ENCODE measurements at places on chromosomes 3 and 15.

- no peak for DNase-seq
Observed at GRCh38 chr3:127637546-127637945, 8.6 kb downstream of the PODXL2 start.

GRCh38 chr3:98877132-98877531 is 24.4 kb downstream of the DCBLD2 start:
- DNase-seq, result no peak

DNA sequence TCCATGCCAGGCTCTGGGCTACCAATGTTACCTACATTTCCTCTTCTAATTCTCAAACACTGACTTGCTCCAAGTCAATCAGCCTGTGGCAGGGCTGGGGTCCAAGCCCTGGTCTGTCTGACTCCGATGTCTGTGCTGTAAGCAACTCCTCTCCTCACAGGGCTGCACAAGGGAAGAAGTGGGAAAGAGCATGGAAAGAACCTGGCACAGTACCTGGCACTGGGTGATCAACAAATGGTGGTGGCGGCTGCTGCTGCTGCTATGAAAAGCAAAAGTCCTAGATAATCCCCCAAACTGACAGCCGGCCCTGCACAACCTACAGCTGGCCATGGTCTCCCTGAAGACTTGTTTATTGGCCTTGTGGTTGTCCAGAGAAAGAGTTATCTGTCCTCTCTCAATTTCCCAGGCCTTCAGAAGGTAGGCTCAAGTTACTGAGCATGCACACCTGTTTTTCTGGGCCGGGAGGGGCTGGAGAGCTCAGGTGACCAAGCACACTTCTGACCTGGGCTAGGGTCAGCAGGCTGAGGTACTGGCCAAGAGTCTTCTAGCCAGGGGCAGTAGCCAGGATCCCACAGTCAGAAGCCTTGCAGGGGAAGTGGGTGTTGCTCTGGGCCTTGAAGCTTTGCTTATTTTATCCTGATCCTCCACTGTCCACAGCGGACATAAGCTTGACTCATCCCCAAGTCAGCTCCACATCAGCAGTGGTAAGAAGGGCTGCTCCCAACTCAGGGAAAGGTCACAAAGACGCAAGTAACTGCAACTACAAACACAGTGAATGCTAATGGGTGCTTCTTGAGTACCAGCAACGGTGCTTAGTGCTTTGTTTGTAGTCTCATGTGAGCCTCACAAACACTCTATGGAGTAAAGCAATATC is 35.3 kb upstream of the KY start:
- DNase-seq, result peak; percentile 31

GRCh38 chr3:156664831-156665178 is 9.6 kb upstream of the TIPARP start:
- no peak for DNase-seq

DNA sequence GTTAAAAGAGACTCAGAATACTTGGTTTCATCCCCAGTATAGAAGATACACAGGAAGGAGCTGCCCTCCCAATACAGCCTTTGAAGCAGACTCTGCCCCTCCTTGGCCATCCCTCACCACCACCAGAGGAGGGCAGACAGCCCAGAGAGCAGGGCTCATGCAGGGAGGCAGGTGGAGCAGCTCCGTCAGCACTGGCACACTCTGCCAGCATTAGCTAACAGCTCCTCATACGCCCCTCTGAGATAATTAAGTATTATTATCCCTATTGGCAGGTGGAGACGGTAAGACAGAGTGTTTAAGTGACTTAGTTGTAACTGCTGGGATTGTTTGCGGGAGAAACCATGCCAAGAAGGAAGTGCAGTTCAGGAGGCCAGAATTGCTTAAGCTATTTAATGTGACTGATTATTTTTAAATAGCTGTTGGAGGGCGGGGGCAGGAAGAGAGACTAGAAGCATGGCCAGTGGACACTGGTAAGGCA is 434.0 kb downstream of the EPHB1 start:
- DNase-seq, result no peak

GRCh38 chr3:79672731-79673130 is 95.1 kb downstream of the ROBO1 start:
- DNase-seq, result no peak

DNA sequence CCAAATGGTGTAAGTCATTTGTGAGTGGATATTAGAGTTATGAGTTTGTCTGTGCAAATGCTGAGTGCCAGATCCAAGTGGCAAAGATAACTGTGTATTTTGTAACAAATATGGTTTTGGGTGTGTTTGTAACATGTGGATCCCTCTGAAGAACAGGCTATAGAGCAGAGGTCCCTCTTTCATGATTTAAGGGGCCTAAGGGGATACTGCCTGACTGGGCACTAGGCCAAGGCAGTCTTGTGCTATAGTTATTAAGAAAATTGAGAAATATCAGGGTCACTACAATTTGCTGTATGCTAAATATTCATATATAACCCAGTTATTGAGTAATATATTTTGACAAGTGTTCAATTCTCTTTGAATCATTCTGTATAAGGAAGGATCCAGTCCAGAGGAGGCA is 555.6 kb upstream of the RGMA start:
- no peak for DNase-seq

DNA sequence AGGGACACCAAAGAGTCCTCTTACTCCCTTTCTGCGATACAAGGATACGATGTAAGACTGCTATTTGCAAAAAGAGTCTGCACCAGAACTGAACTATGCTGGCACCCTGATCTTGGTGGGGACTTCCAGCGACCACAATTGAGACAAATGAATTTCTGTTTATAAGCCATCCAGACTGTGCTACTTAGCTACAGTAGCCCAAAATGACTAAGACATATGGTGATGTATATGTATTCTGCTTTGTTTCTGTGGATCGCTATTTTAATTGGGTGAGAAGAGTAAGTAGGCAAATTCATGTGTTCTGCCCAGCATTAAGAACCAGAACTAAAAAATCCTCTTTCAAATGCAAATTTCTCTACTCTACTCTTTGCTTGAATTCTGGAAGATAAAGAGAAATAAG is 720.9 kb downstream of the DIPK2A start:
- no peak for DNase-seq

DNA sequence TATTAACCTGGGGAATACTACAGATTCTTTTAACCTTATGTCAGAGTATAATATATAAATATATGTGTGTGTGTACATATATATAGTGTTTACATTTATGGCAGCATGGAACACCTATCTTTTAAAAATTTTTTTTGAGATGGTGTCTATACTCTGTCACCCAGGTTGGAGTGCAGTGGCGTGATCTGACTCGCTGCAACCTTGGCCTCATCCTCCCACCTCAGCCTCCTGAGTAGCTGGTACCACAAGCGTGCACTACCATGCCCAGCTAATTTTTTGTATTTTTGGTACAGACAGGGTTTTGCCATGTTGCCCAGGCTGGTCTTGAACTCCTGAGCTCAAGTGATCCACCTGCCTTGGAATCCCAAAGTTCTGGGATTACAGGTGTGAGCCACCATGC is 18.5 kb upstream of the ERICH6 start:
- DNase-seq, result no peak

DNA sequence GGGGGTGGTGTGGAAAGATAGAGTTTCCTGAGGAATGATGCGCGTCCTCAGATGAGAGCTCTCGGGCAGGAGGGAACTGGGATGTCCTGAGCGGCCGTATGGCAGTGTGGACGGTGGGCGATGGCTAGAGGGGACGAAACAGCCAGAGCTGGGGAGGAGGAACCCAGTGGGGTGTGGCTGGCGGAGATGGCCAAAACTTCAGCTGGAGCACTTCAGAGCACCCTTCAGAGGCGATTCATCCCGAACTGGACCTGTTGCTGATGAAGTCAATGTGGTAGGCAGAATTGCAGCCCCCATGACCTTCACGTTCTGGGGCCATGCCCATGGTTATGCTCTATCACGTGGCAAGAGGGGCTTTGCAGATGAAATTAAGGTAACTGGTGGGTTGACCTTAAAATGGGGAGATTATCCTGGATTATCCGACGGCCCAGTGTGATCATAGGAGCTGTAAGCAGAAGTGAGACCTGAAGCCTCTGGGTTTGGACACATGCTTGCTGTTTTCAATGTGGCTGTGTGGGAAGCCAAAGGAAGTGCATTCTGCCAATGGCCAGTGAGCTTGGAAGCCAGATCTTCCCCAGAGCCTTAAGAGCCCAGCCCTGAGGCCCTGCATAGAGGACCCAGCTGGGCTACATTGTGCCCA is 52.3 kb downstream of the ATP1B3 start:
- no peak for DNase-seq

GRCh38 chr3:97914388-97914787 is 57.8 kb downstream of the RIOX2 start:
- no peak for DNase-seq

DNA sequence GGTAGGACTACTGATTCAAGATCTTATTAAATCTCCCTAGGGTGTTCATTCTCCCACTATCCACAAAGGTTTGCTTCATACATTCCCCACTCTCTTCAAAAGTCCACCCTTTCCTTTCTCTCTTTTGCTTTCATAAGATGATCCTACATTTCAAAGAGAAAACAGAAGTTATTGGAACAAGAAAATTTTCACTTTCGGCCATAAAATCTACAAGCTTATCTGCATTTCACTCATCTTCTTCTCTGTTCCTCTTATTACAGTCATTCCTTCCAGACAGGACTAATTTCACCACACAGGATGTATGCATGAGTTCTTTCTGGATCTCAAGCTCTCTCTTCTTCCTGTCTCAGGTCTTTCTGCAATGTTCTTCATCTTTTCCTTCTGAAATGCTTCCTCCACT is 238.7 kb downstream of the ISL2 start:
- no peak for DNase-seq

DNA sequence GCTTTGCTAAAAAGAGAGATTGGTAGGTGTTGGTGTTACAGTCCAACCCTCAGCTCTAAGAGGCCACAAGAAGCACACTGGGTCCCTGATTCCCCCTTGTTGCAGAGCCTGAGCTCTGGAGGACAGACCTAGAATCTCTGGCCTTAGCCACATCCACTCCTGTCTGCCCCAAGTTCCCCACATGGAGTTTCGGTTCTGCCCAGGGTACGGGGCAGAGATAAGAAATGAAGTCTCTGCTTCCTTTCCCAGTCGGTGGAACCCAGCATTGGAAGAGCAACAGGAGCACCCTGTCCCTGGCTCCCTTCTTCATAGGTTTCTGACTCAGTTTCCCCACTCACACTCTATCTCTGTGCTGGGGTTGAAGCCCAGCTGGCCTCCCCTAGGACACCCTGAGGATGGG is 13.2 kb downstream of the PRR23E start:
- no peak for DNase-seq

DNA sequence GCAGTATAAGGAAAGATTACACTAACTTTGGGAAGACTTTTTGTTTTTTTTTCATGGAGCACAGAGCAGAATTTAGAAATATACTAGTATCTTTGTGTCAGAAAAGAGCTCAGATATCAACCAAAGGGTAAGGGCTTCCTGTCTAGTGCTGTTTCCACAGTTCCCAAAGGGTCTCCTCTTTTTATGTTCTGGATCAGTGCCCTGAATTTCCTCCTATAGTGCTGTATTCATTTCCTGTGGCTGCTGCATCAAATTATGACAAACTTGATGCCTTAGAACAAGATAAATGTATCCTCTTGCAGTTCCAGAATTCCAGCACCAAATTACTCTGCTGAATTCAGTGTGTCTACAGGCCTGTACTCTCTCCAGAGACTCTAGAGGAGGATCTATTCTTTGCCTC is 219.8 kb upstream of the THRB start:
- DNase-seq, result no peak

DNA sequence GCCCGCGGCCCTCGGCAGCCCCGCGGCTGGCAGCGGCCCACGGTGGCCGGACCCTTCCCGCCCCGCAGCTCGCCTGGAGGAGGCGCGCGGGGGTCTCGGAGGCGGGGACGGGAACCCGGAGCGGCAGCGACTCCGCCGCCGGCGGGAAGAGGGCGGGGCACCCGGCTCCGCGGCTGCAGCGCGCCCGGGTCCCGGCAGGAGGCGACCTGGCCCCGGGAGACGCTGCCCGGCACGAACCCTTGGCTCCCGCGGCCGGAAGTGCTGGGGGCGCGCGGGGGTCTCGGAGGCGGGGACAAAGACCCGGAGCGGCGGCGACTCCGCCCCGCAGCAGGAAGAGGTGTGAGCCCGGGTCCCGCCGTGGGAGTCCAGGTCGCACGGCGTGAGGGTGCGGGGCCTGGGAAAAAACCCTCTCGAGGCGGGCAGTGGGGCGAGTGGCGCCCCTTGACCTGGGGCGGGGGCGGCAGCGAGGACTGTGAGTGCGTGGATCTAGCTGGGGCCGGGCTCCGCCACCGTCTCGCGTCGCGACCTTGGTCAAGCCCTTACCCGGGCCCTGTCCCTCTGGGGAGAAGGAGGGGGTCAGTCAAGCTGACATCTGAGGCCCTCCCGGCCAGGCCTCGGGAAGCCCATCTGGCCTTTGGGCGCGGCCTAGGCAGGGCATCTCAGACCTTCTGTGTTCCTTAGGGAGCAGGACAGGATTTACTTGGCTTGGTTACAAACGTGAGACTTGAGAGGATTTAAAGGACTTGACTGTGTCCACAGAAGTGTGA is at the start of gene CIB2:
Gene CIB2, minus strand, starts transcription at position 151 of the 767 bp plus-strand sequence. CDS start 230 bp downstream, outside the sequence.
- DNase-seq, result peak; percentile 23

DNA sequence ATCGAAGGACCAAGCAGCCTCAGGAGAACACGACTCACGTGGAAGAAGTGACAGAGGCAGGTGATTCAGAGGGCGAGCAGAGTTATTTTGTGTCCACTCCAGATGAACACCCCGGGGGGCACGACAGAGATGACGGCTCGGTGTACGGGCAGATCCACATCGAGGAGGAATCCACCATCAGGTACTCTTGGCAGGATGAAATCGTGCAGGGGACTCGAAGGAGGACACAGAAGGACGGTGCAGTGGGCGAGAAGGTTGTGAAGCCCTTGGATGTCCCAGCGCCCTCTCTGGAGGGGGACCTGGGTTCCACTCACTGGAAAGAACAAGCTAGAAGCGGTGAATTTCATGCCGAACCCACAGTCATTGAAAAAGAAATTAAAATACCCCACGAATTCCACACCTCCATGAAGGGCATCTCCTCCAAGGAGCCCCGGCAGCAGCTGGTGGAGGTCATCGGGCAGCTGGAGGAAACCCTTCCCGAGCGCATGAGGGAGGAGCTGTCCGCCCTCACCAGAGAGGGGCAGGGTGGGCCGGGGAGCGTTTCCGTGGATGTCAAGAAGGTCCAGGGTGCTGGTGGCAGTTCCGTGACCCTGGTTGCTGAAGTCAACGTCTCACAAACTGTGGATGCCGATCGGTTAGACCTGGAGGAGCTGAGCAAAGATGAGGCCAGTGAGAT is 26.0 kb downstream of the SYNM start:
- DNase-seq, result no peak

DNA sequence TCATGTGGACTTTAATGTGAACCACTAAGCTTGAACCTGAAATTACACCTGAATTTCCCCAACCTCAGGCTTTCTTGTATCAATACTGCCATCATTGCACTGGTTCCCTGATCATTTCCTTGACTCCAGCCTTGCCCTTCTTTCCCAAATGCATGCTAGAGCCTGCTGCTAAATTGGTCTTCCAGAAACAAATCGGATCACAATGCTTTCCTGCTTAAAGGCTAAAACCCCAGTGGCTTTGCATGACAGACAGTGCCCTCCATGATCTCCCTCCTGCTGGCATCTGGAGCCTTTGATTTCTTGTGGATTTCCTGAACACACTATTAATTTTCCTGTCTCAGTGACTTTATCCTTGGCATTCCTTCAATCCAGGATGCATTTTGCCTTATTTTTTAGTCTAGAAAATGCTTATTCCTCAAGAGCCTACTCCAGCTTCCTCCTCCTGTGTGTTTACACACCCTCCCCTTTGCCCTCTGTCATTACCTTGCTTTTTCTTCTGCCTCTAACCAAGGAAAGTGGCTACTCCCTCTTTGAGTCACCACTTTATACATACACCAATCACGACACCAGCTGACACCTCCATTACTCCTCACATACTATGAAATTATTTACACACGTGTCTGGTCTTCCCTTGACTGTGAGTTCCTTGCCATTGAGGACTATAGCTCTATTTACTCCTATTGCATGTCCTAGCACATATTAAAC is 214.6 kb downstream of the KCNAB1 start:
- no peak for DNase-seq

GRCh38 chr3:113557374-113557773 is 25.0 kb downstream of the SIDT1 start:
- no peak for DNase-seq

Data from AG09319 (cell line).